ENCODE measurements at places on chromosomes 1 and 21.

GRCh38 chr1:7515175-7515574 is 255.9 kb upstream of the VAMP3 start:
- no peak for DNase-seq

GRCh38 chr1:23645338-23645737 is 46.3 kb upstream of the RPL11 start:
- DNase-seq, result no peak

DNA sequence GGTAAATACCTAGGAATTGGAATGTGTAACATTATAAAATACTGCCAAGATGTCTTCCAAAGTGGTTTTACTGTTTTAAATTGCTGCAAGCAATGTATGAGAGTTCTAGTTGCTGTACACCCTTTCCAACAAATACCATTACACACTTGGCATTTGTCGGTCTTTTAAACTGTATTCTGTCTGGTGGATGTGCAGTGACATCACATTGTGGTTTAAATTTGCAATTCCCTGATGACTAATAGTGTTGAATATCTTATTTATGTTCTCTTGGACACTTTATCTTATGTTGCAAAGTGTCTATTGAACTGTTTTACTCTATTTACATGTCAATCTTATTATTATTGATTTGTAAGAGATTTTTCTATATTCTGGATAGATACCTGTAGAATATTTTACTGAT is 561.2 kb upstream of the B3GALT2 start:
- DNase-seq, result no peak

DNA sequence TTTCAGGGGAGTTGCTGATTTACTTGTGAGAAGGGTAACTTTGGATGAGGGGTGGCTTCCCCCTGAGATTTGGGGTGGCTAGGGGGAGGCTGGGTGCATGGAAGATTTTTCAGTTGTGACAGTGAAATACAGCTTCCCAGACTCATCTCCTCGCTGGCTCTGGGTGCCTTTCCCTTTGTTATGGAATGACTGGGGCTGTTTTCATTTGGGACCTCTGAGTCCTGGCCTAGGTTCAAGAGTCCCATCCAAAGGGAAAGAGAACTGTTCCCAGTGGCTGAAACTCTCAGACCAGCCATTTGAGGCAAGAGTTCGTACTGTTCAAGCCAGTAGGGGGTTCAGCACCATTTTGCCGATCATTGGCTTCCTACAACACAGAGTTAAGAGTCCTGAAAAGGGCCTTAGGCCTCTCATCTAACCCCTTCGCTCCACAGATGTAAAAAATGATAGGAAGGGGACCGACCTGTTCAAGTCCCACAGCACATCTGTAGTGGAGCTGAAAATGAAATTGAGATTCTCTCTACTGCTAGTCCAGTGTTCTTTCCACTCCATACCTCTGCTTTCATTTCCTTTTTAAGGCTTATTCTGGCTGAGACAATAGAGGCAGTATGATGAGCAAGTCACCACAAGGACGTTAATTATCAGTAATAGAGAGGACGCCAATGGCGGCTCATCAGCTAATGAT is 958 bp downstream of the DDR2 start:
- no peak for DNase-seq

- DNase-seq, result no peak
Observed at GRCh38 chr1:167345386-167345733, 124.7 kb downstream of the POU2F1 start.

GRCh38 chr1:185998391-185998790 is 264.2 kb downstream of the HMCN1 start:
- DNase-seq, result peak; percentile 15

DNA sequence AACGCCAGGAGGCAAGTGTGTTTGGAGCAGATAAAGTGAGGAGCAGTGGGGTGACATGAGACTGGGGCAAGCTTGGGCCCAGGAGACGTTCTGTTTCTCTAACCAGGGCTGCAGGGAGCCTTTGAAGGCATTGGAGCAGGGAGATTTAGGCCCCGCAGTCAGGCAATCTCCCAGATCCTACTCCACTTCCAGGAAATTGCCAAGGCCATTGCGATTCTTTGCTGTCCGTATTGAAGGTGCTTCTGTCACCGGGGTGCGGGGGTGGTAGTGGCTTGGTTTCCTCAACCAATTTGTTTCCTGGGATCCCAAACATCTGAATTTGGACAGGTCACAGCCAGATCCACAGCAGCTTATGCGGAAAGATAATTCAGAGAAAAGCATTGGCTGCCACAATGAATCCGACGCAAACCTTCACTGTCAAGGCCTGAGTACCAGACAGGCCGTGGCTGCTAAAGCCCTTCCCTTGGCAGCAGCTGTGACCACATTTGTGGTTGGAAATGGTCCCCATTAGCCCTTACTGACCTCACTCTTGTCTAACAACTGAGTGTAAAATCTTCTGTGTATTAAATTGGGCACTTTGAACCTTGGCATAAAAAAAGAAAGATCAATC is 385.6 kb downstream of the PTPRU start:
- DNase-seq, result no peak

- no peak for DNase-seq
Observed at GRCh38 chr1:208691012-208691411, 446.8 kb upstream of the PLXNA2 start.

GRCh38 chr1:201254625-201255478 is 28.5 kb upstream of the PKP1 start:
- peak; percentile 58 for DNase-seq

DNA sequence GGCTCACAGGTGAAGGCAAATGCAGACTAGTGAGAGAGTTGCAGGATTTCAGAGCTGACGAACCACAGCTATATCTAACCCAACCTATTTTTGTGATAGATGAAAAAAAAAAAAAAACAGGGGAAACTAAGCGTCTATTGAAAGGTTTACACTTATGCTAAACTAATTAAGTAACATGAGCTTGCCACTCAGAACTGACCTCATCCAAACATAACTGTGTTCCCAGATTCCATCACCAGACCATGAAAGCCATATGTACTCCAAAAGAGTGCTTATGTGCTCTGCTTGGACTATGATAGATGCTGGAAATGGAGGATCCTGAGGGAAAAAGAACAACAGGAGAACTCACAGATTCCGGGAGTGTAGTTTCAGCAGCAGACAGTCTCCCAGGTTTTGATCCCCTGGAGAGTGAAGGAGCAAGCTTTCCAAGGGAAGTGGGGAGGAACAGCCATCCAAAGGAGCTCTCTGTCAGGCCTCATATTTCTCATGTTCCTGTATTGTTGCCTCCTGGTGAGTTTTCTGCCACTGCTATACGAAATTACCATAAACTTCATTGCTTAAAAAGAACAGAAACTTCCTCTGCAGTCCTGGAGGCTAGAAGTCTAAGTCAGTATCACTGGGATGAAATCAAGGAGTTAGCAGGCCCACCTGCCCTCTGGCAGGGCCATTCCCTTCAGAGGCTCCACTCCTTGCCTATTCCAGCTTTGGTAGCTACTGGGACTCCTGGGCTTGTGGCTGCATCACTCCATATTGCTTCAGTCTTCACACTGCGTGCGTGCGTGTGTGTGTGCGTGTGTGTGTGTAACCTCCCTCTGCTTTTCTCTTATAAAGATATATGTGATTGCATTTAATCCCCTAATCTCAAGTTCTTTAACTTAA is 38.1 kb downstream of the NIBAN1 start:
- no peak for DNase-seq

GRCh38 chr1:197441999-197442414 is 174.0 kb downstream of the CRB1 start:
- DNase-seq, result no peak

DNA sequence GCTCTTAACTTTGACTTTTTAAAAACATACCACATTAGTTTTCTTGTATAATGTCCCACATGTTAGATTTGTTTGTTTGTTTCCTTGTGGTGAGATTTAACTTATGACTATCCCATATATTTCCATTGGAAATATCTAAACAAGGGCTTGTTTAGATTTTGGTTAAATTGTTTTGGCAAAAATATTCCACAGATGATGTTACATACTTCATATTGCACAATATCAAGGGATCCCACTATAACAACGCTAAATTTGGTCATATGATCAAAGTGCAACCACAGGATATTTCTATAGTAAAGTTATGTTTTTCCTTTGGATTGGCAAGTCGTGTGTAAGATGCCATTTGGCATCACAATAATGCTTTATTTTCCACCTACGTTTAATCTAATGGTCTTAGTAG is 396.7 kb downstream of the TGFB2 start:
- no peak for DNase-seq

DNA sequence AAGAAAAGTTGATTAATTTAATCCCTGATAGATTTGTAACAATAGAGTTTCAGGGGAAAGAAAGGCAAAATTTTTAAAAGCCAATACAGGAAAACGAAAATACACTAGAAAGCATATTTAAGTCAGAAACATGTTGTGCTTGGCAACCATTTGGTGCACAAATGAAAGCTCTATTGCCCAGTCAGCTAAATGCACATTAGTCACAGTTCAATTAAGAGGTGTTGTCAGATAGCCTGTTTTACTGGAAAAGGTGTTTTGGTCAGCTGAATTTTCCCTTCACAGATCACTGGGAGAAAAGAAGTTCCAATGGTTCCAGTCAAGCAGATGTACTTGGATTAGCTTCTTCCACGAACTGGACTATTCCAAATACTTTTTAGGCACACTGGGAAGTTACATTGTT is 25.4 kb downstream of the RGS4 start:
- no peak for DNase-seq

- no peak for DNase-seq
Observed at GRCh38 chr1:92877792-92878191, 46.0 kb downstream of the RPL5 start.

GRCh38 chr1:212179394-212180076 is 105.7 kb upstream of the PPP2R5A start:
- DNase-seq, result peak; percentile 86

- DNase-seq, result no peak
Observed at GRCh38 chr1:10319750-10320149, 79.1 kb upstream of the PGD start.

DNA sequence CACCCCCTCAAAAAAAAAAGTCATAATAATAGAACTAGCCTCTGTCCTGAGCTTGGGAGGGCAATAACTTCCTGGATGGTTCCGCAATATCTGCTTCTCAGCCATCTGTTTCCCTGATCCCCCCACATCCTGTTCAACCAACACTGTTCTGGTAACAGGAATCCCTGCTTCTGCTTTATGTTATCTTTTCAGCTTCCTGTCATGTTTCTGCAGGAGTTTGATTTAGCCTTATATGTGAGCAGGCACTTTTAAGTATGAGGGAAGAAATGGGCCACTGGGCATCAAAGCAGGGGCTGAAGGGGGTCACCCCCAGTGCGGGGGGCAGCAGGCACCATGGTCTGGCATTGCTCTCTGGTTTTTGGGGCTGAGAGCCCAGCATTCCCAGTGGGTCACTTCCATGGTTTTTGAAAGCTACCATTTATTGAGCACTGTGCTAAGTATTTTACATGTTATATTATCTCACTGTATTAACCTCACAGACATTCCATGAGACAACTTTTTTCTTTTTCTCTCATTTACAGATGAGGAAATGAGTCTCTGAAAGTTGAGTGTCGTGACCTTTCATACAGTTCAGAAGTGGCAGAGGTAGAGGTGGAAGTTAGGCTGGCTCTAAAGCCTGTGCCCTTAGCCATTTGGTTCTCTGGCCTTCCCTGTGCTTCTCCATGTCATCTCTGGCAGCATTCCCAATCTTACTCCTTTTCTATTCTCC is 61.9 kb downstream of the DNTTIP2 start:
- DNase-seq, result peak; percentile 81

DNA sequence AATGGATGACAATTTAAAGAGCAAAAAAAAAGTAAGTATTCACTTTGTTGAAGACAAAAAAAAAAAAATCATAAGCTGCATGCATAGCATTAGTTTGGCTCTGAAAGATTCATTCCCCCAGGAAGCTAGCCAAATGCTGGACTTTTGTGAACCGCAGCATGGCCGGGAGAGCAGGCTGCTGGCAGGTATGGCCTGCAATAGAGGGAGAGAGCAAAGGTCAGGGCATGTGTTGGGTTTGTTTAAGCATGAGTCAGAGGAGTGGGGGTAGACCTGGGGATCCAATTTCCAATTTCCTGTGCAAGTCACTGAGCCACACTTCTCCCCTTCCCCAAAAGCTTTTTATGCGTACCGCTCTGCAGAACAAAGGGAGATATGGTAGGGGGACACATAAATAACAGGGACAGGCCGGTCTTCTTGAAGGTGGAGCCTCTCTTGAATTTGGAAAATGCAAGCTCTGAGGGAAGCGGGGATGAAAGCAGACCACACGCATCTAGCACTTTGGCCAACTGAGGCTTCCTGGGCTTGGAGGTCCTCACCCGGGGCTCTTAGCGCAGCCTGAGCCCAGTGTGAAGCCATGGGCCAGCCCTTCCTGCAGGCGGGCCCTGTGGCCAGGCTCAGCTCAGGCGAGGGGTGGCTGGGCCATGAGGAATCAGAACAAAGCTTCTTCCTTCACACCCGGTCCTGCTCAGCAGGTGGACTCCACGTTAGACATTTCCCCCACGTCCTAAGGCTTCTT is 171.1 kb downstream of the TOMM20 start:
- no peak for DNase-seq
